LNCaP clone FGC (cell line): ENCODE measurements at places on chromosomes 5 and 9.

- no peak for DNase-seq
These were observed 301.6 kb downstream of the NR3C1 start for GRCh38 chr5:143101725-143102386.

DNA sequence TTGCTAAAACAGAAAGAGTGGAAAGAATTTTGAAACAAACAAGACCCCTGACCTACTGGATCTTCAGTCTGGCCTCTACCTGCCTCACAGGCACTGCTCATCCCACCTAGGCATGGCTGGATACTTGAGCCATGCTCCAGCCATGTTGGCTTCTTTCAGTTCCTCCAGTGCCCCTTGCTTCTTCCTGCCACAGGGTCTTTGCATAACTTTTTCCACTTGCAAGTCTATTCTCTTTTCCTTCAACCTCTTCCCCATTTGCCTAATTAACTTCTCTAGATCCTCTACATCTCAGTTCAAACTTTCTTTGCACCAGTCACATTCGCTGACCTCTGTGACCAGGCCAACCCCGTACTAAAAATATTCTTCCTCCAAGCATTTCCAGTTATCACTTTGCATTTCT is 50.4 kb downstream of the STARD4 start:
- no peak for DNase-seq

DNA sequence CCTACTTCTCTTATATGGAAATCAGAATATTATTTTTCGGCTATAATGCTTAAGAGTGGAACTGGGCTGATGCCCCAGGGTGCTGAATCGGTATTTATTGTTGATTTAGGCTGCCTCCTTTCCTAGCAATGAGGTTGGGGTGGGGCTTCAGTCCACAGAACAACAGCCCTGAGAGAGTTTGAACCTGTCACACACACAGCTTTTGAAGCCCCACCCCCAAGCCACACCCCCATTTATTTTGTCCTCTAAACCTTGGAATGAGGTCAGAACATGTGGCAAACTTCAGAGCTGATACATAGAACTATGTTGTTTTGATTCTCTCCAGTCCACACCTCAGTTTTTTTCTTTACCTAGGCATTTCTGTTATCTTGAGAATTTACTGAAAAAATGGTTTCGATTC is 51.7 kb upstream of the CAMK4 start:
- no peak for DNase-seq

GRCh38 chr5:14460844-14461398 is 120.7 kb upstream of the OTULINL start:
- DNase-seq = no peak

DNA sequence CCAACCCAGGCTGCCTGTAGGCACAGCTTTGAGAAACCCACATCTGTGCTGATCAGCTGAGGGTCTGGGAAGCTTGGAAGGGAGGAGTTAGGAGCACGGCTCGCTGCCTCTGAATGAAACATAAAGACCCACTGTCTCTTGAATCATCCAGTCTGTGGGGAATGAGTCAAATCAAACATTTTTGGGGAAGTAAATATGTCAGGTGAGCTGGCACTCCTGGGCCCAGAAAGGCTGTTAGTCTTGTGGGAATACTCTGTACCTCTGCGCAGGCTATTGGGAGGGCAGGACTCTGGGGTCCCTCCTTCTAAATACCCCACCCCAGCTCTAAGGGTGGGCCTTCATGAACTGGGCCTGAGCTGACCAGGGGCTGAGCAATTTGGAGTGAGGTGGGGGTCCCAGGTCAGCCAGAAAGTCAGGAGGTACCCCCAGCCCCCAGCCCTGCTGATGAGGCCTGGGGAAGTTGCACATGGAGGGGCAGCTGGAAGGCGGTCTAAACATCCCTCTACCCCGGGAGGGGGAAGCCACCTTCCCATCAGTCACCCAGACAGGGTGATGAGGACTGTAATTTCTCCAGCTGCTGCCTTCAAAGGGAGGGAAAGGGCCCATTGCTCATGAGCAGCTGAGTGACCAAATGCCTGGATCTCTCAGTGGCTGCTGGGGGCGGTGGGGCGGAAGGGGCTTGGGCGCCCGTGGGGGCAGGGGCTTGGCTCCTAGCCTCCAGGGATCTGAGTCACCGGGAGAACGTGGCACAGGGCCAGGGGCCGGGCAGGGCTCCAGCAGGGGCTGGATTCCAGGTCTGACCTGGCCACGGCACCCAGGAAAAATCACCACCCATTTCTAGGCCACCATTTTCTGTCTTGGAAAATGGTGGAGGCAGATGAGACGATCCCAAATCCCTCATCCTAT is 10.8 kb downstream of the FIBCD1 start:
- no peak for DNase-seq

DNA sequence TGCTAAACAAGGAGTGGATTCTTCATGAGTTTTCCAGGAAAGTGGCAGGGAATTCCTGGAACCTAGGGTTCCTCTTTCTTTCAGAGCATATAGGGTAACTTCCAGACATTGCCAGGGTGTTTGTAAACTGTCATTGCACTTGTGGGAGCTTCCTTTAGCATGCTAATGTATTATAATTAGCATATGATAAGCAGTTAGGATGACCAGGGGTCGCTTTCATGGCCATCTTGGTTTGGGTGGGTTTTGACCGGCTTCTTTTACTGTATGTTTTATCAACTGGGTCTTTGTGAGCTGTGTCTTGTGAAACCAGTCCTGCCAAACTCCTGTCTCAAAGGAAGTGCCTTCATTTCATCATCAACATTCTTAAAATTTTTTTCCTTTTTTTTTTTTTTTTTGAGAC is 11.9 kb upstream of the MELK start:
- no peak for DNase-seq

- no peak for DNase-seq
These were observed 33.8 kb downstream of the GPBP1 start for GRCh38 chr5:57207681-57208080.

- no peak for DNase-seq
These were observed 31.4 kb downstream of the FANCC start for GRCh38 chr9:95286151-95286550.

DNA sequence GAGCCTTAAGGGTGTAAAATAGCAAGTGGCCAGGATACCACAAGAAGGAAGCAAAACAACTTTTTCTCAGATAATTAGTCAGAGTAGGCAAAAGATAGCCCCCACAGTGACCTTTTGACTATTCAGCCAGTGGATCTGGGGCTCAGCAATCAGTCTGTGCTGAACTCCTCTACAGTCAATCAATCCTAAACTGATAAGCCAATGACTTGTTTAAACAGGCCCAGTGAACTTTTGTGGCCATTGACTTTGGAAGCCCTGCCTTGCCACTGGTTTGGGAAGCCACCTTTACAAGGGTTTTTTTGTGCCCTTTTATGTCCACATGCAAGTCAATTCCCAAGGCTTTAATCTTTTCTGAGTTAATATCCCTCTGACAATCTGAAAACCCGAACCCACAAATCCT is 1565.0 kb upstream of the WWC1 start:
- no peak for DNase-seq
